ENCODE measurements at places on chromosomes 1 and 21. TPM values are rescaled to one million over a fixed set of nuclear protein-coding genes. Genes with fewer than 3 reads are reported as not detected.

The PEX14 gene
- total RNA-seq: 15.2 TPM

GRCh38 chr1:160705742-160706141 lies 5.9 kb downstream of the CD48 start:
- no peaks in the 10 kb centered on the region for H3K27me3 ChIP-seq

DNA sequence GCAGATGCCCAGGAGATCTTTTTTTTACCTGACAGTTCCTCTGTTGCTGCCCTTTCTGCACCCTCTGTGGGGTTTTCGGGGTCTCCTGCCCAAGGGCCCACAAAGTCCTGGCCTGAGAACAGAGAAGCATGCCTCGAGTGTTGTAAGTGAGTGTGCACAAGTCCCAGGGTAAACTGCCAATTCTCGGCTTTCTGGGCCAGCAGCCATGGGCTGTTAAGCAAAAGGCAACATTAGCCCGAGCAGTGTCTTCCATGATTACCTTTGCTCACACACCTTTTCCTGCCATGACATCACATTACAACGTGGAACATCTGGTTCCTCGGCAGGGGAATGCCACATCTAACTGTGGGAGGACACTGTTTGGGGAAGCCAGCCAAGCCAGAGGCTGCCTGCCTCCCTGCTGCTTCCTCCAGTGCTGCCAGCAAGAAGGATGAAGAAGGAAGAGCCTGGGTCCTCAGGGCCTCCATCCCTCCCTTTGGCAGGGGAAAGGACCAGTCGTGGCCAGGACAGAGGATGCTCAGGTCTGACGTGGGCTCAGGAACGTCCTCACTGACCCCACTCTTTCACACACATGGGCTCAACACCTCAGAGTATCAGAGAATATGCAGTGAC lies 485.9 kb downstream of the OMA1 start:
- no peaks in the 10 kb centered on the region for H3K36me3 ChIP-seq
- no peak overlapping the region for H3K4me3 ChIP-seq
- H3K4me1 ChIP-seq: no peaks in the 10 kb centered on the region
- no peak overlapping the region for H3K27ac ChIP-seq
- no peak for DNase-seq

The S100A1 gene
- total RNA-seq: 1.4 TPM

DNA sequence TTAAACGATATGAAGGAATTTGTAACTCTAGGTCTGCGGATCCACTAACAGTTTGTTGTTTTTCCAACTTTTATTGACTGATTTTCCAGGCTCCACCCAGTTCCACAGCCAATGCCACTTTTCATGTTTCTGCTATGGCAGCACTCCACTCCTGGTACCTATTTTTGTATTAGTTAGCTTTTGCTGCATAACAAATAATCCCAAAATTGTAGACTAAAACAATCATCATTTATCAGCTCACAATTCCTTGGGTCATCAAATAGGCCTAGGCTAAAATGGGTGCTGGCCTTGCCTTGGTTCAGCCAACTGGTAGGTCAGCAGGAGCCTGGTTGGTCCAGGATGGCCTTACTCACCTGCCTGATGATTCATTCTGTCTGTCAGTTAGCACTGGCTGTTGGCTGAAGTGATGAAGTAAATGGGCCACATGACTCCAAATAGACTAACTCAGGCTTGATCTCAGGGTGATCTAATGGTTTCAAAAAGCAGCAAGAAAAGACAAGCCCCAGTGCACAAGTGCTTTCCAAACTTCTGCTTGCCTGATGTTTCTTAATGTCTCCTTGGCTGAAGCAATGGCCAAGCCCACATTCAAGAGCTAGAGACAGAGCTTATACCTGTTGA lies 3.2 kb upstream of the C8B start:
- H3K36me3 ChIP-seq: no peaks in the 10 kb centered on the region
- no peak overlapping the region for H3K4me3 ChIP-seq
- no peaks in the 10 kb centered on the region for H3K27me3 ChIP-seq
- DNase-seq: no peak

GRCh38 chr1:70627910-70628309 lies 216.8 kb downstream of the CTH start:
- DNase-seq: no peak
- H3K36me3 ChIP-seq: no peaks in the 10 kb centered on the region
- H3K4me3 ChIP-seq: no peak overlapping the region
- H3K4me1 ChIP-seq: no peaks in the 10 kb centered on the region

- no peaks in the 10 kb centered on the region for H3K36me3 ChIP-seq
- no peaks in the 10 kb centered on the region for H3K27me3 ChIP-seq
- no peak overlapping the region for H3K27ac ChIP-seq
- no peaks in the 10 kb centered on the region for H3K4me1 ChIP-seq
- DNase-seq: no peak
Observed at GRCh38 chr1:65407877-65408276, 12.6 kb upstream of the LEPR start.

DNA sequence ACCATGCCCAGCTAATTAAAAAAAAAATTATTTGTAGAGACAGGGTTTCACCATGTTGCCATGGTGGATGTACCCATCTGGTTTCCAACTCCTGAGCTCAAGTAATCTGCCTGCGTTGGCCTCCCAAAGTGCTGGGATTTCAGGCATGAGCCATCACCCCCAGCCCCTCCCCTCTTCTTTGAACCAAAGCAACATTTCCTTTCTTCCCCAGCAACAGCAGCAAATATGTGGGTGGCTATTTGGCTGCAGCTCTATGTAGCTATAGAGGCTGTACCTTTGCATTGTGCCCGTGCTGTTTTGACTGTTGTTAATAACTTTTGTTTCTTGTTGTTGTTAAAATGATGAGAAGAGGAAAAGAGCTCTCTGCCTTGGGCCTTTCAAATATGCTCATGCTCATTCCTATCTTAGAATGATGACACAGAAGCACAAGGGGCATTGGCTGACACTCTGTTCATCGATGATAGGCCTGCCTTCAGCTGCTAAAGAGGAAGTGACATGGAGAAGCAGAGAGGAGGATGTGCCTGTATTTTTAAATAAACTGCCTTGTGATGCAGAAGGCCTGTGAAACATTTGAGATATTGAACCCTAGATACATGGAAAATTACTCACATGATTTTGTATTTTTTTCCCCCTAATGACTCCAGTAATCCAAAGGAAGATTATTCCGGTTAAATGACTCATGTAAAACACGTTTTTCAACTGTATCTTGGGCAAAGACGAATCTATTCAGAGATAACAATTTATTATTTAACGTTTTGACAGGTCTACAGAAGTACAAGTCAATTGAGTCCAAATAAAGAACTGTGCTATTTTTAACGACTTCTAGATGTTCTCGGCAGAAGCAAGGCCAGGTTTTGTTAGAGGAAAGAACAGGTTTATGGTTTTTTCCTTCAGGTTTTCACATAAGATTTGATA lies 20.5 kb upstream of the XPR1 start:
- no peaks in the 10 kb centered on the region for H3K36me3 ChIP-seq
- H3K4me1 ChIP-seq: no peaks in the 10 kb centered on the region
- no peak for DNase-seq
- no peaks in the 10 kb centered on the region for H3K27me3 ChIP-seq

The E2F2 gene
- total RNA-seq: 0.23 TPM

- H3K27ac ChIP-seq: no peak overlapping the region
- no peaks in the 10 kb centered on the region for H3K36me3 ChIP-seq
- DNase-seq: no peak
- H3K4me3 ChIP-seq: no peak overlapping the region
Observed at GRCh38 chr1:164688791-164689190, 129.8 kb downstream of the PBX1 start.

DNA sequence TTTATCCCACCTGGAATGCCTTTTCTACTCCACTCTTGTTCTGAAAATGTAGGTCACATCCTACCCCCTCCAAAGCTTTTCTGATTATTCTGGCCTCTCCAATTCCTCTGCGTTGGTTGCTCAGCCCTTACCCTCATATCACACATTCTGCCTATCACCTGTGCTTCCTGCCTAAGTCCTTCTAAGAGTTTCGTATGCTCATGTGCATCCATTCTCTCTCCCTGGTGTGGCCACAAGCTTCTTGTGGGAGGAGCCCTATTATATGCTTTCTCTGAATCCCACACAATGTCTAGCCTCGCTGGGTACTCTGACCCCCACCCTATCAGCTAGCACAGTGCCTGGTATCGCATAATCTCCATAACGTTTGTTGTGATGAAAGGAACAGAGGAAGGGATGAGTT lies 54.2 kb downstream of the CD58 start:
- no peak overlapping the region for H3K4me3 ChIP-seq
- H3K27ac ChIP-seq: no peak overlapping the region
- no peaks in the 10 kb centered on the region for H3K27me3 ChIP-seq
- H3K36me3 ChIP-seq: no peaks in the 10 kb centered on the region
- H3K4me1 ChIP-seq: no peaks in the 10 kb centered on the region

GRCh38 chr1:47942240-47942629 lies 55.0 kb downstream of the TRABD2B start:
- peaks cover 2% of the 10 kb centered on the region for H3K4me1 ChIP-seq
- no peak overlapping the region for H3K4me3 ChIP-seq
- no peak overlapping the region for H3K27ac ChIP-seq
- DNase-seq: no peak
- H3K36me3 ChIP-seq: no peaks in the 10 kb centered on the region

GRCh38 chr1:67285780-67286488 lies 21.7 kb upstream of the IL12RB2 start:
- H3K4me1 ChIP-seq: no peaks in the 10 kb centered on the region
- no peak overlapping the region for H3K27ac ChIP-seq
- no peaks in the 10 kb centered on the region for H3K36me3 ChIP-seq
- H3K4me3 ChIP-seq: no peak overlapping the region

DNA sequence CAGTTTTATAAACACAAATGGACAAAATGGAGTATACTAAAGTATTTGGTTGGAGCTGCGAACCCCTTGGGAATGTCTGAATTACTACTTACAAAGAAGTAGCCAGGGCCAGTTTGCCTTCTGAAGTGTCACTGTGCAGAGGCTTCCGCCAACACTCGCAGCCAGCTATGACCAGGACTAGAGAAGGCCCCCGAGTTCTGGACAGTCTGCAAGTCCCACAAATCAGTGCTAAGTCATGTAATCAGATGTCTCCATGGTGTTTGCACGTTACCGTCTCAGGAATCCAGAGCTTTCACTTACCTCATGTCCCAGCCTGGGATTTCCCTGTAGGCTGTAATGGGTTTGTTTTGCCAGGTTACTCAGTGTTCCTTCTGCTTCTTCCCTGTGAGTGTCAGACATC lies 106.6 kb upstream of the SPAG17 start:
- H3K4me3 ChIP-seq: no peak overlapping the region
- no peak for DNase-seq
- H3K27ac ChIP-seq: no peak overlapping the region

DNA sequence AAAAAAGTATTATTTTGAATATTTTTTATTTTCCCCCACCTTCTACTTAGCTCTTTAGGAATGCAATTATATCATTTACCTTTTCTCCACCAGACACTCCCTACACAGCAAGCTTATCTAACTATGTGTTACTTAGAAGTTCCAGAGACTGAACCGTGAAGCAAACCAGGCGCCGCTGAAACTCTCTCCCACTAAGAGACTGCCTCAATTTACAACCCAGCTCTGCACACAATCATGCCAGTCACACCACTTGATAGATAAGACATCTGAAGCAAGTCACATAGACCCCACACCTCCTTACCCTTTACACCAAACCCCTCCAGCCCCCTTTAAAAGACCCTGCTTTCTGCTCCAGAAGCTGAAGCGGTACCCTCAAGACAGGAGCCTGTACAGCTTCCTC lies 245.5 kb downstream of the S1PR1 start:
- peaks cover 2% of the 10 kb centered on the region for H3K4me1 ChIP-seq
- H3K27ac ChIP-seq: no peak overlapping the region
- H3K27me3 ChIP-seq: no peaks in the 10 kb centered on the region
- DNase-seq: no peak
- H3K4me3 ChIP-seq: no peak overlapping the region

DNA sequence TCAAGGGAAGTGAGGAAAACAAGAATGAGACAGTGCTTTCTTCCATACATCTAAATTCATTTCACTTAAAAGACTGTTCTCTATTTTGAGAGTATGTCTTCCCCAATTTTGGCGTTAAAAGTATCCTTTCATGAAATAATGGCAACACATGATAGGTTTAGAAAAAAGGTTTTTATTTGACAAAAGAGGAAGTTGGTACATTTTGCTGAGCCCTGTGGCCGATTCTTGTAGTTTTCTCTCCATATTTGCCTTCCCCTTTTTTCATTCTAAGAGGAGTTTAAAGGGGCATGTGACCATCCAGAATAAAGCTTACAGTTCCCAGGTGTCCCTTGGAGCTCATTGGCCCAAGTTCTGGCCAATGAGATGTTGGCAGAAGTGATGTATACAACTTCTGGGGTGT lies 140.4 kb upstream of the KCNE2 start:
- H3K4me3 ChIP-seq: no peak overlapping the region
- DNase-seq: no peak
- no peaks in the 10 kb centered on the region for H3K27me3 ChIP-seq
- H3K4me1 ChIP-seq: peaks cover 19% of the 10 kb centered on the region

- H3K27me3 ChIP-seq: no peaks in the 10 kb centered on the region
- no peak overlapping the region for H3K27ac ChIP-seq
- no peak overlapping the region for H3K4me3 ChIP-seq
Observed at GRCh38 chr1:24948079-24948827, 18.2 kb upstream of the RUNX3 start.

DNA sequence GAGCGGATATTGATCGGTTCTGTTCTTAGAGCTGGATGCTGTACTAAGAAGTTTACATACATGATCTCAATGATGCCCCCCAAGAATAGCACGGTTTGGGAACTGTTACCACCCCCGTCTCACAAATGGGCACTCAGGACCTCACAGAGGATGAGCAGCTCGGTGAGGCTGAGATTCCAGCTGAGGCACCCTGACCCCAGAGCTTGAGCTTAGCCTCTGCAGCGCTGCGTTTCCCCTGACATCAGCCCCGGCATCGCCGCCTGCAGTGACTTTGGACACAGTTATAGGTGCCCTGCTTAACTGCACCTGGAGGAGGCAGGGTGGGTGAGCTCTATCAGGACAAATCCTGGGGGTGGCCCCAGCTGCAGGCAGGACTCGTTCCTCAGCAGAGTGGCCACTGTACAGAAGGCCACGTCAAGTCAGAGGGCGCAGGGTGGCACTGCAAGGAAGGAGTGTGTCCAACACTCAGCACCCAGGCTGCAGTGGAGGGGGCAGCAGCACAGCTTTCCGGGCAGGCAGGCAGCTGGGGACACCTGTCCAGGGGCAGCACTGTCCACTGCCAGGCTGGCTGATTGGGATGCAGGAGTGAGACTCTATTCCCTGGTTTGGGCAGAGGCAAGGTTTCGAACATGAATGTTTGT lies 65.8 kb upstream of the ABCG1 start:
- no peak for DNase-seq
- H3K36me3 ChIP-seq: no peaks in the 10 kb centered on the region
- no peaks in the 10 kb centered on the region for H3K27me3 ChIP-seq
- H3K27ac ChIP-seq: no peak overlapping the region

DNA sequence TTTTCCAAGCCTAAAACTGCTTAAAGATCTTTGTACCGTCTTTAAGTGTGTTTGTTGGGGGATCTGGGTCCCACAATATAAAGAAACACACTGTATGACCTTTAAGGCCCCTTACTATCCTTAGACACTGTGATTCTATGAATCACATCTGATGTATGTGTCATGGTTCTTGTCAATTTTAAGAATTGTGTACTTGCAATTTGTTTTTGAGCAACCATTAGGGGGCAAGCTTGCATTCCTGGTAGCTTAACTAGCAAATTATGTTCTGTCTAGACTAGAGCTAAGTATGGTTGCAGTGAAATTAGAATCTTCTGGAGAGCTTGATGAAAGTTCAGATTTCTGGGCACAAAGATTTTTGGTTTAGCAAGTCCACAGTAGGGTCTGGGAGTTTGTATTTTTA lies 219.5 kb downstream of the TPR start:
- H3K27me3 ChIP-seq: no peaks in the 10 kb centered on the region
- H3K27ac ChIP-seq: no peak overlapping the region
- DNase-seq: no peak
- H3K36me3 ChIP-seq: no peaks in the 10 kb centered on the region
- H3K4me3 ChIP-seq: no peak overlapping the region

Measured in ovary (tissue), 10 donors.